B cell (primary cell): ENCODE measurements at places on chromosomes 11 and 22.

DNA sequence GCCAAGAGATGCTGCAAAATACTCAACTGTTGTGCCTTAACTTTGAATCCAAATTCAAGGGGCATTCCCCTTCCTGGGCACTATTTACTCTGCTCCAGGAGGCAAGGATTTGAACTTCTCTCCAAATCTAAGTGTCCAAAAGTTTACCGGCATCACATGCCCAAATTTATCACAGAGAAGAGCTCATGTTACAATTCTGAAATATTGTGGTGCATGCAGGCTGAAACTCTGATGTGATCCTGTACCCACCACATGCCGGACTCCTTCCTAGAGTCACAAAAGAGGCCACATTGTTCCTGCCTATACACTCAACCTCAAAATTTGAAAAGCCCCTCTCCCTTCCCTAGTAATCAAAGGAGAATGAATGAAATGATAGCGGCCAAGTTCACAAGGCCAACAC lies 1.3 kb downstream of the TRAF6 start:
- no peak for DNase-seq

DNA sequence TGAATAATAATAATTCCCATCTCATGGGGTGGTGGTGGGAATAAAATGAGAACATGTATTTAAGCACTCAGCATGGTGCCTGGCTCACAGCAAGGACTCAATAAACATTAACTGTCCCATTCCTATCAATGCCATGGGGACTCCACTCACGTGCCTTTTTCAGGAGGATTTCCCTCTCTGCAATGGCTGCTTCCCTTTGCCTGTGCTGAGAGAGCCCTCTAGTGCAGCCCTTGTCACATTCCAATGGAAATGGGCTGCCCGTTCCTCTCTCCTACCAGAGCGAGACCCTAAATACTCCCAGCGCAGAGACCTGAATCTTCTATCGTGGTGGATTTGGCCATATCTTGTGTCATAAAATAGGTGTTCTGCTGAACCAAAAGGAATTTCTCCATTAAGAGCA lies 621.5 kb upstream of the B3GAT1 start:
- DNase-seq: no peak

DNA sequence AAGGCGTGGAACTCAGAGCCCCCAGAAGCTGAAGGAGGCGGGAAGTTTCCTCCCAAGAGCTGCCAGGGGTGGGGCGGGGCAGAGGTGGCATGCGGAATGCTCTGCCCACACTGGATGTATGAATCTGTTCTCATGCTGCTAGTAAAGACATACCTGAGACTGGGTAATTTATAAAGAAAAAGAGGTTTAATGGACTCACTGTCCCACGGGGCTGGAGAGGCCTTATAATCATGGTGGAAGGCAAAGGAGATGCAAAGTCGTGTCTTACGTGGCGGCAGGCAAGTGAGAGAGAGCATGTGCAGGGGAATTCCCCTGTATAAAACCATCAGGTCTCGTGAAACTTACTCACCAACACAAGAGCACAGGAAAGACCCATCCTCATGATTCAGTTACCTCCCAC lies 57.6 kb downstream of the SMIM38 start:
- DNase-seq: peak; percentile 40

GRCh38 chr11:11786234-11786633 lies 55.5 kb upstream of the USP47 start:
- no peak for DNase-seq

DNA sequence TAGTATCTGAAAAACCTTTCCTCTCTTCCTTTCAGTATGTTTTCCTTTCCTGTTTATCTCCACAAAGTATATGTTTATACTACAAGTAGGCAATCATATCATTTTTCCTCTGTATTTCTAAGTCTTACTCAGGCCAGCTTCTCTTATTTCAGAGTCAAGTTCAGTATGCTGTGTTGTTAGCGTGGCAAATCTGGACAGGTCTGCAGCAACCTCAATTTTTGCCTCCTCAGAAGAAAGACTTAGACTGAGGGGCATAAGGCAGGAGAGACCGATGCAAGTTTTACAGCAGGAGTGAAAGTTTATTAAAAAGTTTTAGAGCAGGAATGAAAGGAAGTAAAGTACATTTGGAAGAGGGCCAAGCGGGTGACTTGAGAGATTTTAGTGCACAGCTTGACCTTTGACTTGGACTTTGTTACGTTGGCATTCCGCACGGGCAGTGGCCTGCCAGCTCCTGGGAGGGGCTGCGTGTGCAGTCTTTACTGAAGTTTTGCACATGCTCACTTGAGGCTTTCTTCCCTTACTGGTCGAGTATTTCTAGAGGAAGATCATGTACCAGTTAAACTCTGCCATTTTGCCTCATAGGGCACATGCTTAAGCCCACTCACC lies 343.2 kb downstream of the NTM start:
- DNase-seq: no peak

DNA sequence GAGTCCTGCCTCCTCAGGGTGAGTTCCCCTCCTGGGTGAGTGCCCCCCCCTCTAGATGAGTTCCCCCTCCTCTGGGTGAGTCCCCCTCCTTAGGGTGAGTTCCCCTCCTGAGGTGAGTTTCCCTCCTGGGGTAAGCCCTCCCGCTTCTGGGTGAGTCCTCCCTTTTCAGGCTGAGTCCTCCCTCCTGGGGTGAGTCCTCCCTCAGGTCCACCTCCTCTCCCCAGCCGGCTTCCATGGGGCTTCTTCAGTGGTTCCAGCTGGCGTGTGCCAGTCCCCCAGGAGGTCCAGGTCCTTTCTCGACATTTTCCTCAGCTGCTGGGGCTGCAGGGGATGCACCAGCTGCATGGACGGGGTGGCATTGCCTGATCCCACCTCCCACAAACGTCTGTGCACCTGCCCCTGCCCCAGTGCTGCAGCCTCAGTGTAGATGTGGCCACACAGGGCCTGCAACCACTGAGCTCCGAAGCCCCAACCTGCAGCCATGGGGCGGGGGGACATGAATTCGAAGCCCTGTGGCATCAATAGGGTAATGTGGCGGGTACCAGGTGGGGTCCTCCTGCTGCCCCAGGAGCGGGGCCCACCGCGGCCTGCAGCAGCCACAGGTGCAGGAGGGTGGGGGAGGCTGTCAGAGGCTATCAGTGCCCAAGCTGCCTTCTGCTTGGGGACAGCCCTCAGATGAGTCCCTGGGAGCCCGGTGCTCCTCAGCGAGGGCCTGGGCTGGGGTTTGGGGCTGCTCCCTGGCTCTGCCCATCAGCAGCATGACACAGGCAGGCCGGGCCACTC lies 101.3 kb upstream of the FGF3 start:
- DNase-seq: no peak

DNA sequence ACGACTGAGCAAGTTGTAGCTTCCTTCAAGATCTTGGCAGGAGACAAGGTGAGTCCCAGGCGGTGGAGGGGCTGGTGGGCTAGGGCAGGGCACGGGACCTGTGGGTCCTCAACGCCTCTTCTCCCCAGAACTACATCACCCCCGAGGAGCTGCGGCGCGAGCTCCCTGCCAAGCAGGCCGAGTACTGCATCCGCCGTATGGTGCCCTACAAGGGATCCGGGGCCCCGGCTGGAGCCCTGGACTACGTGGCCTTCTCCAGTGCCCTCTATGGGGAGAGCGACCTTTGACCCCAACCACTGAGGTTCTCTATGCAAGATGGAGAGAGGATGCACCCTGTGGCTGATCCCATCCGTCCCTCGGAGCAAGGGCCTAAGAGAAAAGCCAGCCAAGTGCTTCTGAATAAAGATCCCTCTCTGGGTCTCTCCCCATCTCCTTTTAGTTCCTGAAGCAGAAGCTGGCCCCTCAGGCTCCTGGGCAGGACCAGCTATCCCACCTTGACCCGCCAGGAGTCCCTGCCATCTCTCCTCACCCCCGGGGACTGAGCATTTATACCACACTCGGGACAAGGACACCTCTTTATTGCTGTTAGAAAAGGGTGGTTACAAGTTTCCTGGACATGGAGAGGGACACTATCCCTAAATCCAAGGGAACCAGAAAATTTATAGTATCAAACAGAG lies 5.4 kb downstream of the CTSF start:
- no peak for DNase-seq

DNA sequence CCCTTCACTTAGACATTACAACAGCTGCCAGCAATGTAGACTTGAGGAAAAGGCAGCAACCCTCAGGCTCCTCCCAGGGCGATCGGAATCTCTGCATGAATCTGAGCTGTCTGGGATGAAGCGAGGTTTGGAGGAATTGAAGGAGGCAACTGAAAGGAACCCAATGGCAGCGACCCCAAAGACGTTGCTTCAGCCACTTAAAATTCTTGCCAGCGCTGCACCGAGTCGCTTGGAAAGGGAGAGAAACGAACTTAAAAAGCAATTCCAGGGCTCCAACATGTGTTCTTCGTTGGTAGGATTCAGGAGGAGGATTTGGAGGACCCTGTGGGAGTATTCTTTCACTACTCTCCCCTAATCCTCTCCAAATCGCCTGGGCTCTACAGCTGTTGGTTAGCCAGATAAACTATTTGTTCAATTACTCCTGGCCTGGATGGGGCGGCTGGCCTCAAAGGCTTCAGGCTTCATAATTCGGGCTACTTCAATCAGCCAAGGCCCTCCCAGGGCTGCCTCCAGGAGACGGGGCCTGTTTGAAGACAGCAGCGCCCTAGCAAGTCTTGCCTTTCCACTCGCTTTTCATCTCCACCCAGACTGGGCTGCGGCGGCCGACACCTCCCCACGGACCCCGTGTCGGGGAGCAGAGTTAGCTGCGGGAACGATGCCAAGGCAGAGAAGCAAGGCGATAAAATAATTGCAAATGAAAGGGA lies 72.4 kb upstream of the TMEM45B start:
- no peak for DNase-seq

- no peak for DNase-seq
These were observed 19.1 kb upstream of the BSX start for GRCh38 chr11:123000721-123001120.

GRCh38 chr11:76588455-76589325 lies 81.9 kb downstream of the LRRC32 start:
- peak; percentile 66 for DNase-seq

DNA sequence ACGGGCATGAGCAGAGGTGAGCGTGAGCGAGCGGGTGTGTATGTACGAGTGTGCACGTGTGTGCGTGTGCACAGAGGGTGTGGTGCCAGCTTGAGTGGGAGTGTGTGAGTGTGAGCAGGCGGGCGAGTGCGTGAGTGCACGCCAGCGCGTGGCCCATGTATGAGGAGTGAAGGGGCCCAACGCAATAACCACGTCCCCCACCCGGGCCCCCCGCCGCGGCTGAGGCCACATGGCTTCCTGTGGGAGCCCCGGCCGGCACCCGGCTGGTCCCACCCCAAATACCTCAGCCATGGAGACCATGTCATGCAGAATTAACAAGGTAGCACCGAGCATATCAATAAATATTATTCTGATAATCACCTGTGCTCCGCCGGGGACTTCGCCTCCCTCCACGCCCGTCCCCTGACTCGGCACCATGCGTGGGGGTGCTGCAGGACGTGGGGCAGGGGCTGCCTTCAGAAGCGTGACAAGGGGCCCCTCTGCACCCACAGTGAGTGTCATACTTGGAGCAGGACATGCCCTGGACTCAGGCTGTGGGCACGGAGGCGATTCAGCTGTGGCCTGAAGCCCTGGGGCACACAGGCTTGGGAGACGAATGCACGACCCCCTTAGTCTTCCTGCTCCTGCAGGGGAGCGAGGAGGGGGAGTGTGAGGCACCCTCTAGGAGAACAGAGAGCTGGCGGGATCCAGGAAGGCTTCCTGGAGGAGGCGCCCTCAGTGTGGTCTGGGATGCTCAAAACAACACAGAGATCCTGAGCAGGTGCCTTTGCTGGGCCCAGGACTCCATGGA lies 5.6 kb upstream of the TRABD start:
- peak; percentile 22 for DNase-seq

DNA sequence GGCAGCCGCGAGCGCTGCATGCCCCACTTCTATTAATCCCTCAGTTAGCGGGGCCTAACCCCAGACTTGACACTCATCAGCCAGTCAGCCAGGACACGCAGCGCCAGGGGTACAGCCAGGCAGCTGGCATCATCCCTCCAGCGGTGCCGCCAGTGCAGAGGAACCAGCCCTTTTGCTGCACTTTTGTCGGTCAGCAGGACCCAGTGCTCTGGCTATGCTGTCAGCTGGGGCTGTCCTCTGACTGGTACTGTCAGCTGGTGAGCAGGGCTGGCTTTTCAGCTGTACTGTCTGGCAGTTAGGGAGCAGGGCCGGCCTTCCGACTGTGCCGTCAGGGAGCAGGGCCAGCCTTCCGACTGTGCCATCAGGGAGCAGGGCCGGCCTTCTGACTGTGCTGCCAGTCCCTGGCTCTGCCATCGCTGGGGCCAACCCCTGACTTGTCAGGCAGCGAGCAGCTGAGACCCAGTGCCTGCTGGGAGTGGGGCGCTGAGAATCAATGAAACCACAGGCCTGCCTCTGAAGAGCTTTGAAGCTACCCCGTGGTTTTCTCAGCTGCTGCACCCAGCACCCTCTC lies 115.4 kb downstream of the KIAA1671 start:
- no peak for DNase-seq

GRCh38 chr11:16895306-16895705 lies 118.9 kb downstream of the PLEKHA7 start:
- no peak for DNase-seq

GRCh38 chr11:118251858-118252652 lies at the start of gene MPZL3:
Gene MPZL3 (minus strand): TSS chr11:118252365. CDS start chr11:118252294, 71 bp downstream.
- DNase-seq: peak; percentile 95

DNA sequence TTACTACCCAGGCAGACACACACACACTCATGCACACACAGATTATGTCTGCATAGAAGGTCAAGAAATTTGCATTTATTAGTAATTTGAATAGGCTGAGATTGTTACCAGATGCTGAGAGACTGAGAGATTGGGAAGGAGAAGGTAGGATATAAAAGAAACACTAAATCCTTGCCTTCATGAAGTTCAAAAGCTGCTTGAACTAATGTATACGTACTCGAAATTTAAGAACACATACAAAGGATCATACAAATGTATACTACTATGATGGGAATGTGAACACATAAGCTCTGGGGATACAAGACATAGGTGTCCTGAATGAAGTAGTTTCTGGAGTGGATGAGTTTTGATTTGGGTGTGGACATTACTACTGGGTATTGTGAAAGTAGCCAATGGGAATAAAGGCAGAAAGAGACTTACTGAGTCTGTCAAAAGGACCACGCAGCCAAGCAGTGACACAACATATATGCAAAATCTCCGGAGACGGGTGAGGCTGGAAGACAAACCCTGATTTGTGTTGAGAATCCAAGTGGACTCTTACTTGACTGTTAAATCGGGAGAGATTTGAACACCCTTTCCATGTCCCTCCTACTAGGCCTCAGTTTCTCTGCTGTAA lies 7.3 kb upstream of the PKNOX2 start:
- DNase-seq: no peak

DNA sequence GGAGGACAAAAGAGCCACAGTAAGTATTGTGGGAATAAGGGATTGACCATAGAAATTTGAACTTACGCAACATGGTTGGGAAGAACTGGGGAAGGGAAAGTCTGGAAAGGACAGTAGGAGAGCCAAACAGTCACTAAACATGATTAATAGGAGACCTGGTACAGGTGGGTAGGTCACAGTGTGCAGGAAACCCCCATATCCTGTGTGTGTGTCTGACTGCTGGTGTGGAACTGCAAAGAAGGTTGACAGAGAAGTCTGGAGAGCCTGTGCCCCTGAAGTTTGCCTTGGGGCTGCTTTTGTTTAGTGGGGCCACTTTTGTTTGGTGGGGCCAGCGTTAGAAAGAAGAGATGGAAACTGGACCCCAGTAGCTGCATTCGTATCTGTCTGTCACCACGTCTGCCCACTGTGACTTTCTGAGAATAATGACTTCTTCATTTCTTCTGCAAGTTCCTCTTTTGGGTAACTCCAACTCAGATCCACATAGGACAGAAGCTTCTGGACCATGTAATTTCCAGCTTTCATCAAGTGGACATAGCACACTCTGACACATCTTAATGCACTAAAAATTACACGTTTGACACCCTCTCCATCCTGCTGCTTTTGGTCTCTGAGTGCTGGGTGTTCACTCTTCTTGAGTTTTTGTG lies 126.8 kb upstream of the RAG2 start:
- DNase-seq: peak; percentile 41
